ENCODE measurements at places on chromosomes 3 and 15. TPM values are rescaled to one million over a fixed set of nuclear protein-coding genes. Genes with fewer than 3 reads are reported as not detected.

The UACA gene
- 25.9 TPM for polyA plus RNA-seq

The PDZRN3 gene
- 7.0 TPM for polyA plus RNA-seq

The SRGAP3 gene
- polyA plus RNA-seq: 7.5 TPM

The GNB5 gene
- polyA plus RNA-seq: 20.1 TPM

The USF3 gene
- 11.7 TPM for polyA plus RNA-seq

The GPR15 gene
- polyA plus RNA-seq: 0.35 TPM

The SKOR1 gene
- polyA plus RNA-seq: not detected

The LRRC15 gene
- polyA plus RNA-seq: 0.05 TPM

The FOXB1 gene
- polyA plus RNA-seq: 5.4 TPM

The CNTN4 gene
- 0.82 TPM for polyA plus RNA-seq

The MRPL3 gene
- 159 TPM for polyA plus RNA-seq

The RCN2 gene
- polyA plus RNA-seq: 303 TPM

The DUOXA2 gene
- not detected for polyA plus RNA-seq

The CCRL2 gene
- not detected for polyA plus RNA-seq

The SYNM gene
- 0.74 TPM for polyA plus RNA-seq

The SPESP1 gene
- polyA plus RNA-seq: not detected

The PSMD6 gene
- polyA plus RNA-seq: 195 TPM

The SAMMSON gene
- not detected for polyA plus RNA-seq

The SOX14 gene
- 0.39 TPM for polyA plus RNA-seq

The SPATA12 gene
- polyA plus RNA-seq: 0.70 TPM

The CCR2 gene
- polyA plus RNA-seq: not detected

The GLDN gene
- polyA plus RNA-seq: 0.32 TPM

The NPAP1 gene
- polyA plus RNA-seq: 0.10 TPM

The CCDC33 gene
- polyA plus RNA-seq: 2.8 TPM

The ARL14 gene
- not detected for polyA plus RNA-seq

The RETNLB gene
- polyA plus RNA-seq: not detected

The RAB6B gene
- polyA plus RNA-seq: 1.4 TPM

The MCTP2 gene
- 1.7 TPM for polyA plus RNA-seq

The CEP19 gene
- polyA plus RNA-seq: 1.8 TPM

The PATL2 gene
- 0.10 TPM for polyA plus RNA-seq

The WNT5A gene
- polyA plus RNA-seq: 0.82 TPM

The AADACL2 gene
- not detected for polyA plus RNA-seq

The SLC15A2 gene
- polyA plus RNA-seq: 0.49 TPM
